Naive thymus-derived CD4-positive, alpha-beta T cell (primary cell): ENCODE measurements at places on chromosomes 11 and 22. TPM values are rescaled to one million over a fixed set of nuclear protein-coding genes. Genes with fewer than 3 reads are reported as not detected.
A peak's percentile ranks its signal among the peaks of the same experiment; 100 is the strongest.

The MISFA gene
- 0.75 TPM for total RNA-seq

The CCDC88B gene
- 74.3 TPM for total RNA-seq

The RBM4 gene
- total RNA-seq = 198 TPM

The IGSF9B gene
- 17.6 TPM for total RNA-seq

The TRIM49 gene
- total RNA-seq = not detected

The SSRP1 gene
- 144 and 146 TPM in 2 replicates for total RNA-seq

The MYBPC3 gene
- total RNA-seq = 0.86 TPM

The TECTA gene
- total RNA-seq = 0.66 TPM

DNA sequence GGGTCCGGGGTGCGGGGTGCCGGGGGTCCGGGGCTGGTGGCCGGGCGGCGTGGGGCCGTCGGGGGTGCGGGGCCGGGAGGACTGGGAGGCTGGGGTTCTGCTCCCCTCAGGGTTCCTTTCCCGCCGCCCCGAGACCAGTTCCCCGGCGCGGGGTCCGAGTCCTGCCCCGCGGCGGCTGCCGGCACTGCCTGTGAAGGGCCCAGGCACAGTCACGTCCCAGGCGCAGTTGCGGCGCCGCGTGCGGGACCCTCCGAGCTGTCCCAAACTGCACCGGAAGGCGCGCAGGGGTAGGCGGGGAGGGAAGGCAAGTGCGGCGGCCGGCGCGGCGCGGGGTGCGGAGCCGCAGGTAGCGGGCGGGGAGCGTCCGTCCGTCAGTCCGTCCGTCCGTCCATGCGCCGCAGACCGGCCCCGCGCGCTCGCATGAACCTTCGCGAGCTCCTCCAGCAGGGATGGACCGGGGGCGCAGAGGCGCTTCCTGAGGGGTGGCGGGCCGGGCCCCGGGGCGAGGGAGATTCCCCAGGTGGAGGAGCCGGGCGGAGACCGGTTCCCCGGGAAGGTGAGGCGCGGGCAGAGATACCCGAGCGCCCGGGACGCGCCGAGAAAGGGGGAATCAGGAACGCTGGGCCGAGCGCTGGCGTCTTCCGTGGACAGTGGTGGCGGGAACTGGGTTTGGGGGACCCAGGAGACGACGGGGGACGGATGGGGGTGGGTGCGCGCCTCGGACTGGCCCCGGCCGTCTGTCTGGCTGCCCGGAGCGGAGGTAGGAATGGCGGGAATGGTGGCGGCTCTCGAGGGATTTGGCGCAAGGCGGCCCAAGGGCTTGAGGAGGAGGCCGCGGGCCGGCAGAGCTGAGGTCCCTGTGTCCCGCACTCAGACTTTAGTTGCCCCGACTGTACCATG lies 3.1 kb upstream of the ADORA2A start:
- H3K4me3 ChIP-seq = peak overlapping the region; percentile 30
- peaks cover 34% of the 10 kb centered on the region for H3K4me1 ChIP-seq
- peak; percentile 37 for DNase-seq

- H3K27ac ChIP-seq = no peak overlapping the region
- H3K4me1 ChIP-seq = peaks cover 7% of the 10 kb centered on the region
- no peak overlapping the region for H3K4me3 ChIP-seq
- no peaks in the 10 kb centered on the region for H3K36me3 ChIP-seq
- no peak for DNase-seq
Observed at GRCh38 chr22:38572065-38572464, 2.1 kb upstream of the DMC1 start.

DNA sequence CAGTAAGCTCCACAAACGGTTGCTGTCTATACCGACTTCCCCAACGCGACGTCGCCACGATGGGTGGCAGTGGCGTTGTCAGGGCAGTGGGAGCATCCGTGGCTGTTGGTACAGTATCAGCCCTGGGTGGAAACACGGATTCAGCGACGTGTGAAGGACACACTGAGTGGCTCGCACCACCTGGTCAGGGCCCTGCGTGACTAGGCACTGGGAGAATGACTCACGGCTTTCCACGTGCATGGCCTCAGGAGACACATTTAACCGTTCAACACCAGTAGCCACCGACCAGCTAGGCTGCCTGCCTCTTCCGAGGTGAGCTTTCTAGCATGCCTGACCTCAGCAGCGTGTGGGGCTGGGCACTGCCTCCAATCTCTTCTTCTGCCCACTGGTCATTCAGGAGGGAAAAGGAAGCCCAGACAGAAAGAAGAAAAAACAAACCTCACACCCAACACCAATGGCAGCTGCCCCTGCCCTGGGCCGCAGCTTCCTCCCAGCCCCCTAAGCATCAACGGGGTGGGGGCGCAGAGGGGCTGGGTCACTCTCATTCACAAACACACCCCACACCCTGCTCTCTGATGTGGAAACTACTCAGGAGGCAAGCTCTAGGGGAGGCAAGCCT lies 59.0 kb downstream of the MYH9 start:
- peaks cover 60% of the 10 kb centered on the region for H3K4me1 ChIP-seq
- no peak for DNase-seq
- H3K27me3 ChIP-seq = no peaks in the 10 kb centered on the region
- peaks cover 24% of the 10 kb centered on the region for H3K36me3 ChIP-seq

- H3K4me3 ChIP-seq = no peak overlapping the region
- no peaks in the 10 kb centered on the region for H3K4me1 ChIP-seq
- H3K36me3 ChIP-seq = no peaks in the 10 kb centered on the region
Observed at GRCh38 chr11:130478204-130478701, 29.8 kb downstream of the ADAMTS15 start.

DNA sequence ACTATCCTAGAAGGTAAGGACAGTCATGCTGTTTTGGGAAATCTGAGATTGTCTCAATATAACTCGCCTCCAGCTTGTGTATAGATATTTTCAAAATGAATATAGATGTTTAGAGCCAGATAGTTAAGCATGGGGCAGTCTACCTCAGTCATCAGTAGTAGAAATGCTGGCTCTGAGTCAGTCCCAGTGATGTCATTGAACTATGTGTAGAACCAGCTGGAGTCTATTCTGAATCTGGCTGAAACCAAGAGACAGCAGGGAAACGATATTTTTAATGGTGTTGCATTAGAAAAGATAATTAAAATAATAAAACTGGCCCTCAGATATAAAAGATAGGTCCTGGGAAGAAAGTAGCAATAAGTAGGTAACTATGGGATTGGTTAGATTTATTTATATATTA lies 25.9 kb downstream of the PIWIL4 start:
- H3K27me3 ChIP-seq = no peaks in the 10 kb centered on the region
- no peaks in the 10 kb centered on the region for H3K4me1 ChIP-seq
- H3K4me3 ChIP-seq = no peak overlapping the region
- DNase-seq = no peak
- no peak overlapping the region for H3K27ac ChIP-seq
- H3K36me3 ChIP-seq = no peaks in the 10 kb centered on the region

DNA sequence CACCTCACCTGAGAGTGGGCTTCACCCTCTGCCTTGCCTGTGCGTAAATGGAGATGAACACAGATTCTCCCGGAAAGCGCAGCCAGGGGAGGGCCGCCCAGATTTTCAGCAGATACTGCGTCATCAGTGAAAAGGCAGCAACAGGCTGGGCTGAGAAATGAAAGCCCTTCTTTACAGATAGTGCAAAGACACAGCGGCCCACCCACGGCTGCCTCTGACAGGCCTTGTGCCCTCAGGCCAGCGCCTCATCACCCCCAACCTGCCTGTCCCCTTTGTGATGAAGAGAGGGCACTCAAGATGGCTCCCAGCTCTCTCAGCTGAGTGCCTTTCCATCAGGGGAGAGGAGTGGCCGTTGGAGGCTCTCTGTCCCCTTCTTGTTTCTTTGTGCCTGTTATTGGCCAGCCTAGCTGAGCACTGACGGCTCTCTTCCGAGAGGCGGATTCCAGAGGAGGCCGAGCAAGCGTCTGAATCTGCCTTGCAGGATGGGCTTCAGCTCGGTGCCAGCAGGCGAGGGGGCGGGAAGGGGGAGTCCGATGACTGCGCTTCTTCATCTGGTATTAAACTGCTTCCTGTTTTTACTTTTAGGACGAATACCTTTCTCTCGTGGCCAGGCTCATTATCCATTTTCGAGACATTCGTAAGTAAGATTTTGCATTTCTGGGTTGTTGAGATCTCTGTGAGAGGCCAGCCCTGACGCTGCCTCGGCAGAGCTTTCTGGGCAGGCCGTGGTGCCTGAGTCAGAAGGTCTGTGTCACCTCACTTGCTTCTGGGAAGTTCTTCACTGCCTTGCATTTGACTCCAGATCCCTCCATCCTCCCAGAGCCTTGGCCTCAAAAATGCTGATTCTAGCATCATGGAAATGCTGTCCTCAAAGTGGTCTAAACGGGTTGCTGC lies 43.7 kb downstream of the MED15 start:
- H3K4me1 ChIP-seq = peaks cover 93% of the 10 kb centered on the region
- H3K36me3 ChIP-seq = peaks cover 38% of the 10 kb centered on the region
- peak overlapping the region; percentile 69 for H3K27ac ChIP-seq

- no peak overlapping the region for H3K27ac ChIP-seq
- H3K27me3 ChIP-seq = no peaks in the 10 kb centered on the region
- H3K36me3 ChIP-seq = no peaks in the 10 kb centered on the region
- H3K4me3 ChIP-seq = no peak overlapping the region
- no peak for DNase-seq
Observed at GRCh38 chr11:59266491-59266890, 53.8 kb upstream of the MPEG1 start.

- H3K36me3 ChIP-seq = no peaks in the 10 kb centered on the region
- no peak overlapping the region for H3K4me3 ChIP-seq
- H3K27me3 ChIP-seq = peaks cover 5% of the 10 kb centered on the region
- H3K4me1 ChIP-seq = no peaks in the 10 kb centered on the region
Observed at GRCh38 chr11:12860827-12861226, 148.3 kb upstream of the RASSF10 start.

- H3K27me3 ChIP-seq = no peaks in the 10 kb centered on the region
- no peaks in the 10 kb centered on the region for H3K36me3 ChIP-seq
- no peak for DNase-seq
- H3K4me1 ChIP-seq = no peaks in the 10 kb centered on the region
- no peak overlapping the region for H3K4me3 ChIP-seq
Observed at GRCh38 chr22:22216450-22216959, 28.1 kb upstream of the VPREB1 start.

- no peaks in the 10 kb centered on the region for H3K4me1 ChIP-seq
- H3K27me3 ChIP-seq = no peaks in the 10 kb centered on the region
- no peak for DNase-seq
- H3K27ac ChIP-seq = no peak overlapping the region
- peaks cover 21% of the 10 kb centered on the region for H3K36me3 ChIP-seq
- H3K4me3 ChIP-seq = no peak overlapping the region
Observed at GRCh38 chr11:5671831-5672230, 13.0 kb downstream of the TRIM5 start.

DNA sequence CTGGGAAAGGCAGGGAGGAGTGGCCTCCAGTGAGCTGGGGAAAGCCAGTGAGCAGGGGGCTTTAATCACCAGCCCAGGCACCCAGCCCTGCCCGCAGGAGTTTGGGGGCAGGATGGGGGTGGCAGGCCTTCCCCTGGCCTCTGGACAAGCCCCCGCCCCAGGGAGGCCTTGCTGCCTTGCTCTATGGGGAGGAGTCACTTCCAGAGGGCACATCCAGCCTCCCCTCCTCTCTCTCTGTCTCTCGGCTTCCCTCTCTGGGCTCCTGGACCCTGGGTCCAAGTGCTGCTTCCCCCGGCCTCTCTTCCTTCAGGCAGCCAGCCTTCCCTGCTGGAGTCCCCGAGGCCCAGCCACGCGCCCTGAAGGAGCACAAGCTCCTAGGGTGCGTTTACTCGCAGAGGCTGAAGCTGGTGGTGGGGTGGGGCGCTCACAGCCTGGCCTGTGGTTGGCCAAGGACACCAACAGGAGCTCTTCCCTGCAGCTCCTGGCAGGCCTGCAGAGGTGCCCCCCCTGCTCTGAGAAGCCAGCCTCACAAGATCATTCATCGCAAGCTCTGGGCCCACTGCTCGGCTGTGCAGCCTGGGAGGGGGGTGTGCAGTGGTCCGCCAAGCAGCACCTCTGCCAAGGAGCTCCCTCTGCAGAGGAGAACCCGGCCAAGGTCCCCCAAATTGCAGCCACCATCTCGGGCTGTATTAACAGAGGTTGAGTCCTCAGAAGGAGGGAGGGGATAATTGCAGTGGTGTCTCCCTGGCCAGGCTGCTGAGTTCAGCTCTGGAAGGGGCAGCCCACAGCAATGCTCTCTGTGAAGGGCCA lies 25.4 kb downstream of the OSBPL5 start:
- H3K4me1 ChIP-seq = no peaks in the 10 kb centered on the region
- H3K36me3 ChIP-seq = no peaks in the 10 kb centered on the region
- no peaks in the 10 kb centered on the region for H3K27me3 ChIP-seq
- DNase-seq = no peak
- H3K4me3 ChIP-seq = no peak overlapping the region
- no peak overlapping the region for H3K27ac ChIP-seq

- H3K36me3 ChIP-seq = no peaks in the 10 kb centered on the region
- no peak overlapping the region for H3K4me3 ChIP-seq
Observed at GRCh38 chr11:21564833-21565682, 627.8 kb upstream of the ANO5 start.

DNA sequence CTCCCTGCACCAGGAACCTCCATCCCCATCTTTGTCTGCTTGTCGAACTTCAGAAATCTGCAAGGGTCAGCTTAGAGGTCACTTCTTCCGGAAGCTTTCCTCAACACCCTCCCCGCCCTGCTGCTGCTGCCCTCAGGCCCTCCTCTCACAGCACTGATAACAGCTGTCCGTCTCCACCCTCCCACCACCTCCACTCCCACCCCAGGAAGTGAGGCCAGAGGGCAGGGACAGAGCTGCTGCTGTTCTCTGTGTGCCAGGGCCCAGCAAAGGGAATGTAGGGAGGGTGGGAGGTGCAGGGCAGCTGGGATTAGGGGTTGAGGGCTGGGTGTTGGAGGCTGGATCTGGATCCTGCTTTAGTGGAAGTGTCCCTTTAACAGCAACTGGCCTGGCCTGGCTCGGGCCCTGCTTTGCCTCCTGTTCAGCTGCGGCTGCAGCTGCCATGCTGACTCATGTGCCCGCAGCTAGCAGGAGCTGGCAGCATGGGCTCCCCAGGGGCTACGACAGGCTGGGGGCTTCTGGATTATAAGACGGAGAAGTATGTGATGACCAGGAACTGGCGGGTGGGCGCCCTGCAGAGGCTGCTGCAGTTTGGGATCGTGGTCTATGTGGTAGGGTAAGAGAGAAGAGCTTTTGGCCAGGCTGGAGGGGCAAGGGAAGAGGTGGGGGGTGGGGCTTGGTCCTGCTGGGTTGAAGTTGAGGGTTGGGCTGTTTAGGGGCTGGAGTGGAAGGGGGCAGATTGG lies at the start of gene P2RX6:
Gene P2RX6 (plus strand): TSS at position 440 of the 740 bp plus-strand sequence. CDS start 10 bp downstream, at position 450.
- peaks cover 17% of the 10 kb centered on the region for H3K4me1 ChIP-seq
- peak within 1 kb of the TSS; percentile 59 for H3K27ac ChIP-seq
- no peak for DNase-seq
- H3K27me3 ChIP-seq = no peaks in the 10 kb centered on the region
- H3K36me3 ChIP-seq = no peaks in the 10 kb centered on the region

DNA sequence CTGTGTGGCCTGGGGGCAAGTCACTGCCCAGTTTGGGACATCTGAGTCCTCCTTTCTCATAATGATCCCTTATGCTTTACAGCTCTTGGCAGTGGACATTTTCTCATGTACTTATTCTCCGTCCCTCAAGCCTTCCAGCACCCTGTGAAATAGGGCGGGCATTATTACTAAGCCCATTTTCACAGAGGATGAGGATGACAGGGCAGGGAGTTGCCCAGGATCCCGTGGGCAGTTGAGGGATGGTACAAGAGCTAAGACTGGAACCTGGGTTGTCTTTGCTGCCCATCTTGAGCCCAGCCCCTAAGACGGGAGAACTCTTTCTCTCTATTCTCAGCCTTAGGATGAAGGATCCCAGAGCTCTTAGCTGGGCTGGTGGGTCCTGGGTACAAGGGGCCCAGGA lies 11.2 kb downstream of the CD82 start:
- H3K4me3 ChIP-seq = no peak overlapping the region
- no peaks in the 10 kb centered on the region for H3K27me3 ChIP-seq
- H3K27ac ChIP-seq = no peak overlapping the region
- peaks cover 71% of the 10 kb centered on the region for H3K4me1 ChIP-seq
- DNase-seq = no peak

- no peak overlapping the region for H3K27ac ChIP-seq
- H3K4me3 ChIP-seq = no peak overlapping the region
- H3K27me3 ChIP-seq = no peaks in the 10 kb centered on the region
- H3K4me1 ChIP-seq = no peaks in the 10 kb centered on the region
- DNase-seq = no peak
Observed at GRCh38 chr11:97615546-97615945, 1225.7 kb downstream of the JRKL start.
